ENCODE measurements at places on chromosomes 11 and 22. TPM values are rescaled to one million over a fixed set of nuclear protein-coding genes. Genes with fewer than 3 reads are reported as not detected.

DNA sequence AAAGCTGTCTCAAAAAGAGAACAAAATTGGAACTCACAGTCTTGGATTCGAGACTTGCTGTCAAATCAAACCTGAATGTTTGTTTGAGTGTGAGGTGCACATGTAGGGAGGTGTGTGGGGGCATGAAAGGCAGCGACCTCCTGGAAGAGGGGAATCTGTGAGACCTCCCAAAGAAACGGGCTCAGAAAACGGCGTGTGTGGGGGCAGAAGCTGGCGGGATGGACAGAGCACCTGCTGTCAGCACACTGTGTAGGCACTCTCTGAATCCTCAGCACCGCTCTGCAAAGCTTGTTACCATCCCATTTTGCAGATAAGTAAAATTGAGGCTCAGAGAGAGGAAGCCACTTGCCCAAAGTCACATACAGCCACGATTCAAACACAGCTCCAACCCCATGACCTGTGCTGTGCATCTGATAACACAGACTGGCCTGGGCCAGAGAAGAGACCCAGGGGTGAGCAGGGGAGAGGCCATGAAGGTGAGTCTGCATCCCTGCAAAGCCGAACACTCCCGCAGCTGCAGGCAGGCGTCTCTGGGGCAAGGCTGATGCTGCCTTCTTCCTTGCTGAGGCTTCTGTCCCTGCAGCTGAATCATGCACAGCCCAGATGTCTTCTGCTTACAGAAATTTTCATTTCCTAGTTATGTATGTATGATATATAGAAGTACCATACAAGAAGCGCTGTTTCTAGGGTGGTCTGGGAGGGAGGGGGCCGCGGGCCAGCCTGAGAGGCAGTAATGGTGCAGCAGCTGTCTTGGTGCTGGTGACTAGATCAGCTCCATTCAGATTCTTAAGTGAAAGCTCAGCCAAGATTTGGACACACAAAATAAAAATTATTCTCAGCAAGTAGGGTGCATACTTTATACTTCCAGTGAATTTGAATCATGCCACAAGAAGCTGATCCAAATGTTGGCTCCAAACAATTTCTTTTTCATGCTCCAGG lies 67.3 kb upstream of the SHISAL1 start:
- H3K36me3 ChIP-seq: no peaks in the 10 kb centered on the region
- no peak for DNase-seq
- H3K27me3 ChIP-seq: peaks cover 10% of the 10 kb centered on the region

The HBD gene
- total RNA-seq: not detected

- no peaks in the 10 kb centered on the region for H3K27me3 ChIP-seq
- DNase-seq: no peak
- no peaks in the 10 kb centered on the region for H3K36me3 ChIP-seq
- H3K4me3 ChIP-seq: no peak overlapping the region
Observed at GRCh38 chr22:24801901-24802465, 4.0 kb upstream of the SGSM1 start.

DNA sequence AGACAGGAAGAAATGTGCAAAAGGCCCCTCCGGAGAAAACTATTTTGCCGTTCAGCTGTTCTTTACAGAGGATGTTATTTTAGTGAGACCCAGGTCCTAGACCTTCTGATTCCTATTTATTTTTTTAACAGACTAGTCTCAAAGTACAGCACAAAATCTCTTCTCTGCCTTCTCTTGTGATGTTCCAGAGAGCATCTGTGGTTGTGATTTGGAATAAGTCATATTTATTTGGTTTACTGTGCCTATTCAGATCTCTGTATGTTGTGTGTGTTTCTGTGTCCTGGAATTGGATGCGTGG lies 20.1 kb downstream of the LHFPL7 start:
- DNase-seq: no peak
- peaks cover 6% of the 10 kb centered on the region for H3K36me3 ChIP-seq
- peak overlapping the region; percentile 27 for H3K27ac ChIP-seq
- H3K4me1 ChIP-seq: no peaks in the 10 kb centered on the region
- H3K4me3 ChIP-seq: no peak overlapping the region

GRCh38 chr11:15926071-15926470 lies 430.3 kb downstream of the SOX6 start:
- DNase-seq: no peak
- H3K4me3 ChIP-seq: no peak overlapping the region
- H3K4me1 ChIP-seq: peaks cover 3% of the 10 kb centered on the region
- H3K27me3 ChIP-seq: no peaks in the 10 kb centered on the region

The RIBC2 gene
- total RNA-seq: not detected

GRCh38 chr11:12108875-12109453 lies 1.4 kb upstream of the MICAL2 start:
- no peak overlapping the region for H3K27ac ChIP-seq
- H3K4me1 ChIP-seq: peaks cover 71% of the 10 kb centered on the region
- H3K36me3 ChIP-seq: no peaks in the 10 kb centered on the region
- no peak for DNase-seq
- no peak overlapping the region for H3K4me3 ChIP-seq

- H3K27me3 ChIP-seq: peaks cover 14% of the 10 kb centered on the region
- no peak overlapping the region for H3K27ac ChIP-seq
- H3K4me1 ChIP-seq: no peaks in the 10 kb centered on the region
- H3K36me3 ChIP-seq: no peaks in the 10 kb centered on the region
Observed at GRCh38 chr11:115721296-115721995, 217.2 kb upstream of the CADM1 start.

GRCh38 chr11:1515082-1516060 lies 28.8 kb upstream of the MOB2 start:
- peak; percentile 78 for DNase-seq
- H3K36me3 ChIP-seq: no peaks in the 10 kb centered on the region
- H3K27me3 ChIP-seq: no peaks in the 10 kb centered on the region
- H3K27ac ChIP-seq: no peak overlapping the region
- peak overlapping the region; percentile 29 for H3K4me3 ChIP-seq
